ENCODE measurements at places on chromosomes 7 and 10. TPM values are rescaled to one million over a fixed set of nuclear protein-coding genes. Genes with fewer than 3 reads are reported as not detected.

DNA sequence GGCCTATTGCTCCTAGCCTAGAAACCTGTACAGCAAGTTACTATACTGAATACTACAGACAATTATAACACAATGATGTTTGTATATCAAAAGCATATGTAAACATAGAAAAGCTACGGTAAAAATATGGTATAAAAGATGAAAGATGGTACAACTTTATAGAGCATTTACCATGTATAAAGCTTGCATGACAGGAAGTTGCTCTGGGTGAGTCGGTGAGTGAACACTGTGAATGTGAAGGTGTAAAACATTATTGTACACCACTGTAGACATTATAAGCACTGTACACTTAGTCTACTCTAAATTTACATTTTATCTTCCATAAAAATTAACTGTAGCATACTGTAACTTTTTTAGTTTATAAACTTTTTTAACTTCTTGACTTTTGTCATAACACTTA is 674.3 kb upstream of the ZWINT start:
- DNase-seq: no peak

- peak; percentile 16 for DNase-seq
Measured at GRCh38 chr7:22435105-22435504, 64.9 kb downstream of the STEAP1B start.

DNA sequence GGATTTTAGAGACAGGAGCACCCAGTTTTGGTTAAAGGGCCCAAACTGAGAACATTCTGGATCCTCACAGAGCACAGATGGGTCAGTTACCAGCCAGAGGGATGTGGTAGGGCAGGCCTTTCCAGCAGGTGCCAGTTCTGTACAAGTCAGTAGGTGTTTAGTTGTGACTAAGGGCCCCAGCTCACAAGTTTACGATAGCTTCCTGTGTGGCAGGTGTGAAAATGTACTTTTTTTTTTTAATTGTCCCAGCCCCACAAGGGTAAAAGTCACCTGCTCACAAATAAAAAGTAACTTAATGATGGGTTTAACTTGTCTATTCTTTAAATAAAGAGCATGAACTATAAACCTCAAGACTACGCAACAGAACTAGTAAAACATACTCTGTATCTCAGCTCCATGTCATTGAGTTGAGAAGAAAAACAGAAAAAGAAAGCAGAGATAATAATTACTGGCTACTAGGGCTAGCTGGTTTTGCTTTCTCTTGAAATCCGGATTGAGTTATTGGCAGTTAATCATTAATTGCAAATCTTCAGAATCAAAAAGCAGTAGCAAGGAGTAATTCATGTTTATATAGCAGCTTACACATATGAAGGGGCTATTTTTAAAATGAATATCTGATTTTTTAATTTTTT is 15.4 kb downstream of the NFE2L3 start:
- DNase-seq: no peak

DNA sequence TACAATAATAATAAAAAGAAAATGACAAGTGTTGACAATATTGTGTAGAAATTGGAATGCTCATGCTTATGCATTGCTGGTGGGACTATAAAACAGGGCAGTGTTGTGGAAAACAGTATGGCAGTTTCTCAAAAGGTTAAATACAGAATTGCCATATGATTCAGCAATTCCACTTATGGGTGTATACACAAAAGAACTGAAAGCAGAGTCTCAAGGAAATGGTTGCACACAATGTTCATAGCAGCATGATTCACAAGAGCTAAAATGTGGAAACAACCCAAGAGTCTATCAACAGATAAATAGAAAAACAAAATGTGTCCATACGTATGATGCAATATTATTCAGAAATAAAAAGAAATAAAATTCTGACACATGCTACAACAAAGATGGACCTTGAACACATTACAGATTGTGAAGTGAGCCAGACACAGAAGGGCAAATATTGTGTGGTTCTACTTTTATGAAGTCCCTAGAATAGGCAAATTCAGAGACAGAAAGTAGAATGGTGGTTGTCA is 64.8 kb upstream of the GRM8 start:
- DNase-seq: no peak

GRCh38 chr10:95404462-95404858 is 113.7 kb upstream of the PDLIM1 start:
- no peak for DNase-seq

The FAM13C gene
- 4.4 TPM for total RNA-seq

The MUC12 gene
- total RNA-seq: not detected

Data from right atrium auricular region (tissue), 2 donors.